ENCODE measurements at places on chromosomes 6 and 20.
A peak's percentile ranks its signal among the peaks of the same experiment; 100 is the strongest.

DNA sequence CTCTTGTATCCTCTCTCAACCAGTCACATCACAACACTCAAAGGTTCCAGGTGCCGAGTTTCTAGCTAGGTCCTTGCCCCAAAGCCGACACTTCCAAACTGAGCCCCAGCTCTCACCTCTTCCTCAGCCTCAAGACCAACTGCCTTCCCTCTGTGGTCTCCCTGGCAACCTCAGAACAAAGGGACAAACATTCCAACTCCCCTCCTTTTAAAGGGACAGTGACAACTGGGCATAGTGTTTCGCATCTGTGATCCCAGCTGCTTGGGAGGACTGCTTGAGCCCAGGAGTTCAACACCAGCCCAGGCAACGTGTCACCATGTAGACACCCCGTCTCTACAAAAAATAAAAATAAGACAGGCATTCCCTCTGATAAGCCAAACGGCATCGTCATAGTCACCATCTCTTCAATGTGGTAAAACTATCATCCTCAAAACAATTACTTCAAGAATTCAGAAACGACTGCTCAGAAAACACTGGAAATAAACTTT is 11.3 kb downstream of the DIDO1 start:
- no peak for DNase-seq

- no peak for DNase-seq
Measured at GRCh38 chr6:33164176-33164575, 28.1 kb downstream of the COL11A2 start.

GRCh38 chr6:69609836-69610472 is 186.9 kb downstream of the LMBRD1 start:
- DNase-seq, result no peak

GRCh38 chr20:19775353-19776253 is 17.5 kb downstream of the RIN2 start:
- DNase-seq, result no peak

DNA sequence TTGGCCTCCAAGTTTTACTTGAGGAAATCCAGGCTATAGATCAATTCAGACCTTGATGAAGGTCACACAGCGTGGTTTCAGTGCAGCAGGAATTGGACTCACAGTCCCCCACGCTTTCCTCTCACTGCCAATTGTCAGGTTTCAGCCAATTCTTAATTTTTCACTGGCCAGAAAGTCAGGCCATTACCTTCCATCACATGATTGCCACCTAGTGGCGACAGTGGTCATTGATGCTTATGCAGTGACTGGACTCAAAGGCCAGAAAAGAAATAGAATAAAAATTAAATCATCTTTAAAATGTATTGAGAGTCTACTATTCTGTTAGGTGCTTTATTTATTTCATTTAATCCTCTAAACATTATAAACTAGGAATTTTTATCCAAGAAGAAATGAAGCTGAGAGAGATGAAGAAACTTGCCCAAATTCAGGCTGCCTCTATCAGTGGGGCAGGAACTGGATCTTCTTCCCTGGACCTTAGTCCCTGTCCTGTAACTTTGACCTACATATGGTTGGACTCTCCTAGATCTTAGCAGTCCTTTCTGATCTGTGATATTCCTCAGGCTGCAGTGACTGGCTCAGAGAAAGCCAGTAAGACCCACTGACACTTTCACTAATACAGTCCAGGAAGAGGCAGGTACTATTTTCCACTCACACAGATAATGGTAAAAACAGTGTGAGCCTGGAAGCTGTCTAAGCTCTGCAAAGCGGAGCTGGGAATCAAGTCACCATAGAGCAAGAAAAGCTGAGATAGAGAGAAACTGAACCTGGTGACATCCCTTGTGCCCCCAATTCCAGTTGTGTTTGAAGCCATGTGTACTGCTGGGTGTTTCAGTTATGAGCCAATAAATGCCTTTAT is 133.3 kb downstream of the ELOVL4 start:
- DNase-seq, result peak; percentile 59

- DNase-seq, result no peak
Measured at GRCh38 chr20:21490105-21490504, 23.8 kb downstream of the NKX2-2 start.

- DNase-seq, result no peak
Measured at GRCh38 chr6:1066449-1067090, 245.3 kb upstream of the FOXQ1 start.

DNA sequence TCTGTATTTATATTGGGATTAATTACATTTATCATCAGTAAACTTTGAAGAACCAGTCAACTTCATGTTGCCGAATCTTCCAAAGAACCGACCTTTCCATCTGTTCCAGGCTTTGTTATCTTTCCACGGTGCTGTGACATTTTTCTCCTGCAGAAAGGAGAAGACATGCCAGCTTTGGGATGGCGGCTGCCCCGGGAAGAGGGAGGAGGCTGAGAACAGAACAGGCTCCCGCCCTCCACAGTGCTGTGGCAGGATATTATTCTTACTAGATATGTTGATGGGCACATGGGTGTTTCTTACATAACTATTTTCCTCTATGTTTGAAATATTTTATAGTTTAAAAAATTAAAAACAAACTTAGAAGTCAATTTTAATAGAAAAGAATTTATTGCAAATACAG is 44.9 kb downstream of the GINS1 start:
- DNase-seq, result no peak

- no peak for DNase-seq
Measured at GRCh38 chr6:13298446-13298845, 29.9 kb downstream of the TBC1D7 start.

DNA sequence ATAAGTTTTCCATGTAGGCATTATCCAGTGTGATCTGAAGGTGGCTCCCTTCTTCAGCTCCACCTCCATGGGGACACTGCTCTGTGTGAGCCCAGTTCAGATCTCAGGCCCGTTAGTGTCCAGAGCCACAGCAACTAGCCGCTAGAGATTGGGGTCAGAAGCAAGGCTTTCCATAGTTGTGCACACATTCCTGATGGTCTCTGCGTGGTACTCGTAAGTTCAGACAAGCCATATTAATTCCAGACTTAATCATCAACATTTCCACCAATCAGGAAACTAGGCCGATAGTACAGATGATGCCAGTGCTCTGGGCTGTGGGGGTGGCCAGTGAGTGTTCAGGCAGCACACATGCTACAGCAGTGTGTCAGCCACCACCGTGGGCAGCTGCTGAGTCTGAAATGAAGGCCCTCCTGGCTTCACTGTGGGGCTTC is 17.5 kb upstream of the SYNCRIP start:
- DNase-seq, result peak; percentile 81

DNA sequence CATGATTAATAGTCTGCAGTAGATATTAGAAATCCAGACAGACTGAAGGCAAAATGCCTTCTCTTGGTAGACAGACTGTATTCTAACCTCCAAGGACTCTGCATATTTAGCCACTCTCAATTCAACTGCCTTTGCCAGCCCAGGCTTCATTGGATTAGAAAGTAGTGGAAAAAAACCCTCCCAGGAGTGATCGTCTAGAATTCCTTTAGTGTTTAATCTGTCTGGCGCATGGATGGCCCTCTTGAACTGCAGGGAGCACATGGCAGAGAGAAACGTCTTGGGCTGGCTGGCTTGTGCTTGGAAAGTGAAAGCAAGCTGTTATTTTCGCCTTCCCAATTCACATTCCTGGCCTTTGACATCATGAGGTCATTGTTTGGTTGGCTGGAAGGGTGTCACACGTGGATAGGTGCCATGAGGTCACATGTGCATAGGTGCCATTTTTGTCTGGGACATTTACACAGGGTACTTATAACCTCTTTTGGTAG is 30.9 kb upstream of the NEDD9 start:
- peak; percentile 72 for DNase-seq

- no peak for DNase-seq
Measured at GRCh38 chr6:84575264-84575663, 189.1 kb downstream of the TBX18 start.

DNA sequence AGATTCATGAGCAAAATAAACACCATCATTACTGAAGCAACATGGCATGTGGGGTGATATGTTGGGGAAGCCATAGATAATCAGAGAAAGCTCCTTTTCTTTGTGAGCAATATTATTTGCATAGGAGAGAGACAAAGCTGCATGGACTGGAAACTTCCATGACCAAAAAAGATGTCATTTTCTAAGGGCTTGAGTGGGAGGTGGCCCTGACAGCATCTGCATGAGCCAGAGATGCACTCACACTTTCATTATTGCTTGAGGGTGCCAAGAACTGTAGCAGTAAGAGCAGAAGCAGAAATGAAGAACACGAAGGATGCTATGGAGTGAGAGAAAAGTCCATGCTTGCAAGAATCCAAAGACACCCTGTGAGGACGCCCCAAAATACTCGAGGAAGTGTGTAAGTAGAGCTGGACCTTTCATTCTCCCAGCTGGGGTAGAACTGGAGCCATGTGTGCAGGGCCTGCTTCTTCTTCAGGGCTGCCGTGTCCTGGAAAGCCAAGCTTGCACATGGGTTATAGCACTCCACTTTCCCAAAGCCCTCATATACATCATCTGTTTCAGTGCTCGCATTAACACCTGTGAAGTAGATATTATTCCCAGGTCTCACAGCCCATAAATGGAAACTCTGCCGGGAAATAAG is 851.2 kb downstream of the DHX35 start:
- DNase-seq, result no peak

DNA sequence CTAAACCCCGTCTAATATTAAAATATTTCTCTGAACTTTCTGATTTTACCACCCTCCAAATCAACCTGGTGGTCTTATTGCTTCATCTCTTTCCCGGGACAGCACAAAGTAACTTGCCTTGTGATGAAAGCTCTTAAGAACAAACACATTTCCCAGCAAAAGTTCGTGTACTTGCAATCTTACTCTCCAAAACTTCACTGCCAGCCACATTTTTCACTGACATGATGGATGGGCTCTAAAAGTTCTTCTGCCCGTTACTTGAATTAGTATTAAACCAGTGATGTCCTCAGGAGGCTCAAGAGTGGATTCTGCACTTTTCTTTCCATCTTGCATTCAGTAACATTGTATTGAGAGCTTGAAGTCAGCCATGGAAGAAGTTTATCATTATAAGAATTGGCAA is 731.6 kb upstream of the GJE1 start:
- no peak for DNase-seq

- DNase-seq, result no peak
Measured at GRCh38 chr6:11368264-11368663, 135.8 kb upstream of the NEDD9 start.

GRCh38 chr6:44115866-44116265 is 11.4 kb downstream of the MRPL14 start:
- DNase-seq, result no peak

DNA sequence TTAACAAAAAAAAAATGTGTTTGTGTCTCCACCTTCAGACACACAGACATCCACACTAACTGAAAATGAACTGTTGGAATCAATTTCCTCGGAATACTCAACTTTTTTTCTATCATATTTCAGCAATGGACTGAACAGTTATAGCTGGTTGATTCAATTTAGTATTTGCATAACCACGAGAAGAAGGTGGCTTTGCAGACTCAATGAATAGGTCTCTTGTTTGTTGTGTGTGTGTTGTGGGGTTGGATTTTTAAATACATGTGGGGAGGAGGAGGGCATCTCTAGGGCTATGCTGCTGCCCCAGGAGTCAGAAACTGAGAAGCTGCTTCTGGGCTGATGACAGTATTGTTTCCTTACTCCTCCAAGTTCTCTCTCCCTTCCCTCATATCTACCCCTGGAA is 28.7 kb downstream of the TFAP2A start:
- DNase-seq, result no peak

DNA sequence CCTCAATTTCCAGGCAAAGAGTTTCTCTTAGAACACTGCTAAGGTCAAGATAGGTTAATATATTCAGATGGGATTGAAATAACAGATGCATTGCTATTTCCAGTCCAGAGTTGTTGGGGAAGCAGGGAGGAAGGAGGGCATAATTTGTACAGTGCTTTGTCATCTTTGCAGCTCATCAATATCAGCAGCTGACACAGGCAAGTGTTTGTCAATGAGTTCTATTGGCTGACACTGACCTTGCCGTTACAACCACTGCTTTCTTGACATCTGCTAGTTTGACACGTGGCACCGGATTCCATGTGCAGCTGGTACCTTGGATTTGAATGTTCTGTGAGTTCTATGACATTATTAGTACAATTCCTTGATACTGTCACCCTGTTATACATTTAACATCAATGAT is 28.0 kb upstream of the MLIP start:
- no peak for DNase-seq

GRCh38 chr6:106517706-106518105 is 111.6 kb downstream of the RTN4IP1 start:
- DNase-seq, result no peak

GRCh38 chr6:12749531-12750379 is 33.2 kb downstream of the PHACTR1 start:
- no peak for DNase-seq

- DNase-seq, result peak; percentile 69
Measured at GRCh38 chr6:134345789-134346188, 27.9 kb upstream of the SGK1 start.

GRCh38 chr6:49933526-49933925 is 30.4 kb downstream of the DEFB114 start:
- DNase-seq, result no peak

- DNase-seq, result no peak
Measured at GRCh38 chr20:57147185-57147584, 119.3 kb downstream of the BMP7 start.

DNA sequence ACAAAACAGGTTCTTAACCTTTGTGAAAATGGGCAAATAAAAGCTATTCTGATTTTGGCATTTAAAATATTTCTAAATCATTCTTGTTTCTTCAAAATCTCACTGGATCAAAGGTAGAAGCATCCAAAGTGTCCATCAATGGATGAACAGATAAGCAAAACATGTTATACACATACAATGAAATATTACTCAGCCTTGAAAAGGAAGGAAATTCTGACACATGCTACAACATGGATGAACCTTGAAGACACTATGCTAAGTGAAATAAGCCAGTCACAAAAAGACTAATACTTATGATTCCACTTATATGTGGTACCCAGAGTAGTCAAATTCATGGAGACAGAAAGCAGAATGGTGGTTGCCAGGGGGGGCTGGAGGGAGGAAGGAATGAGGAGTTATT is 45.9 kb downstream of the SNX14 start:
- no peak for DNase-seq

DNA sequence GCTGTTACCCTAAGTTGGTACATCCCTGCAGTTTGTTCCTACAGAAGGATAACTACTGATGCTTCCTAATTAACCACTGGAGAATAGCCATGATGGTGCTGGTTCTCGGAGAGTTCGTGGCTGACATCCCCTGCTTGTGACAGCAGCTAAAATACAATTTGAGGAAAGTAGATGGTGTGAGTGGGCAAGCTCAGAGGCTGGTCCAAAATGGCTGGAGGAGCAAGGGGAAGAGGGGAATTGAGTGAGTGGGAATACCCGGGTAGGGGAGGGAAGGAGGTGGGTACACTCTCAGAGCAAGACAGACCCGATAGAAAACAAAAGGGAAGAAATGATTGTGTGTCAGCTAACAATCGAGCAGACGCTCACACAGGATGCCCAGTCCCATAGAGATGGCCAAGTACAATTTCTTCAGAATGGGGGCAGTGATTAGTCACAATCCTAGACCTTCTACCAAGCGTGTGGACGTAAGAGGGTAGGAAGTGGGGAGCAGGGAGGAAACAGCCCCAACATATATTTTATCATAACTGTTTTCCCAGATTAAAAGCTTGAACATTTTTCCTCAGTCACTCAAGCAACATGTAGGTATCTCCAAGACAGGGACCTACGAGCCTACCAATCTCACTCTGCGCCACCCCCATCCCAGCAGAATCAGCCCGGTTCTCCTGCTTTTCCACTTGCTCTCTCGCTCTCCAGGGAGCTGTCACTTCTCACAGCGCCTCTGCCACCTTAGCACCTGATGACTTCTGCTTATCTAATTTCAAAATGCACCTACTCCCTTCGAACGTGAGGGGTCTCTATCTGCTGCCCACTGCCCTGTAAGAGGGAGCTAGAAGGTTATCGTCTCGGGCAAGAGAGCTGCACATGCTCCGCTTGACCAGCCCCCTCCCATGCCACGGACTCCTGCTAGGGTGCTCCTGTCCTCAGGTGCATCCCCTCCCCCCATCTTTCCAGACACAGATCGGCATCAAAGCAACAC is 26.2 kb downstream of the RIPOR2 start:
- DNase-seq, result no peak
